ENCODE measurements at places on chromosomes 7 and 10. TPM values are rescaled to one million over a fixed set of nuclear protein-coding genes. Genes with fewer than 3 reads are reported as not detected.
A peak's percentile ranks its signal among the peaks of the same experiment; 100 is the strongest.

The OR9A2 gene
- not detected for total RNA-seq

The WASHC2C gene
- total RNA-seq: 34.7 TPM

The TRIM73 gene
- total RNA-seq: 1.9 TPM

The ARPC1A gene
- 85.5 TPM for total RNA-seq

The LRIT1 gene
- total RNA-seq: not detected

The AKR1D1 gene
- total RNA-seq: not detected

- no peak for DNase-seq
Observed at GRCh38 chr7:46932306-46932675, 649.6 kb downstream of the TNS3 start.

GRCh38 chr7:82021713-82022112, 251.9 kb upstream of the HGF start:
- no peak for DNase-seq

- no peak for DNase-seq
Observed at GRCh38 chr10:37975401-37975991, 951 bp downstream of the ZNF25 start.

GRCh38 chr7:139532636-139533155, 9.2 kb downstream of the CLEC2L start:
- no peak for DNase-seq

DNA sequence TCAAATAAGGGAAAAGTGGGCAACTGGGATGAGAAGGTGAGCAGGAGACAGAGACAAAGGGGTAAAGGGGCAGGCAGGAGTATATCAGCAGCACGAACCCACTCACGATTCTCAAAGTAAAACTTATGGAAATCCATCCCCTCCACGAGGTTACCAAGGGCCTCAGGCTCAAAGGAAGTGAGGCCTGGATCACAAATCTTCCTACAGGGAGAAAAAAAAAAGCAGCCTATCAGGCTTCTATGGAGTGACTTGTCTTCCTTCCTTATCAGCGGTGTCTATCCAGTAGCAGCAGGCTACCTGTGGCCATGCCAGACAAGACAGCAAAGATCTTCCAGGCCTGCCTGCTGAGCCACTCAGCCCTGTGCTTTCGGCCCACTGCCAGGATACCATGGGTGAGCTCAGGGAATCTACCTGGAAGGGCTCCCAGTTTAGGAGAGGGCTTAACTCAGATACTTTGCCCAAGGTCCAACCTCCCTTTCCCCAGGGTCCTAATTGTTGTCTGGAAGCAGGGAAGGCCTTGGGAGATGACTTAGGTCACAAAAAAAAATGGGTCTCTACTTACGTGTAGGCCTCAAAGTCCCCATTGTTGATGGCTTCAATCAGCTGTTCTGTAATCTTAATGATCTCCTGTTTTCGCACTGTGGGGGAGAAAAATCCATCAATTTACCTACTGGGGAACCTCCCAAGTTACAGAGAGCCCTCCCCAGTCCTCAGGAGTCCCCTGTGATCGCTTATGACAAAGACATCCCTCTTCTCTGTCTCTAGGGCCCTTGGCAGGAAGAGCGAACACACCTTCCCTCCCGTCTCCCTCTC, 5.7 kb upstream of the NDST2 start:
- DNase-seq: no peak

DNA sequence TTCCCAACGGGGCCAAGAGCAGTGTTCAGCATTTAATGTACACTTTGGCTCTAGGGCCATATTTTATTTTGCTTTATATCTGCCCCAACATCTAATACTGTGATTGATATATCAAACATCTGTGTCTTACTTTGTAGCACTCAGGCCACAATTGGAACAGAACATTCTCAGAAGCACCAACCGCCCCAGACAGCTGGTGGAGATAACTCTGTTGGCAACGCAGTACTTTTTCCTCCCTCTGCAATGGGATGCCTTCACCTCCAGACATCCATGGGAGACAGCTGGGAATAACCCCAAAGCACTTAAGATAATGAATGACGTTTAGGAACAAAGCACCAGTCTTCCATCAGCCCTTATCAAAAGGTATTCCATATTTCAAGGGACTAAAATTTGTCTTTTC, 57.4 kb downstream of the PIP4K2A start:
- no peak for DNase-seq

DNA sequence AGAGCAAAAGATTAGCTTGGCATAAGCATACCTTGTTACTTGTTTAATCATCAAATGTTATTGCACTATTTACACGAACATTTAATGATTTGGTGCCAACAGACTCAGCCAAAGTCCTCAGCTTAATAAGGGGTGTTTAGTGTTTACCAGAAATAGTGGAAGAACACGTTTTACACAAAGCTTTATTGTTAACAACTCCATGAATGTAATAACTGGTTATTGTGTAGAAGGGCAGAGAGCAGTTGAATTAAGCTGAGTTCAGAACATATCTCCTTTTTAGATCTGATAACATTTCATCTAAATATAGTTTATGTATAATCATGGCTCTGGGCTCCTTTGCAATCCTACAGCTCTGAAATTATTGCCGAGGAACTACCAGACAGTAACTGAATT, 99.1 kb downstream of the CABCOCO1 start:
- DNase-seq: no peak

GRCh38 chr7:1750541-1751021, 80.5 kb downstream of the ELFN1 start:
- DNase-seq: no peak

DNA sequence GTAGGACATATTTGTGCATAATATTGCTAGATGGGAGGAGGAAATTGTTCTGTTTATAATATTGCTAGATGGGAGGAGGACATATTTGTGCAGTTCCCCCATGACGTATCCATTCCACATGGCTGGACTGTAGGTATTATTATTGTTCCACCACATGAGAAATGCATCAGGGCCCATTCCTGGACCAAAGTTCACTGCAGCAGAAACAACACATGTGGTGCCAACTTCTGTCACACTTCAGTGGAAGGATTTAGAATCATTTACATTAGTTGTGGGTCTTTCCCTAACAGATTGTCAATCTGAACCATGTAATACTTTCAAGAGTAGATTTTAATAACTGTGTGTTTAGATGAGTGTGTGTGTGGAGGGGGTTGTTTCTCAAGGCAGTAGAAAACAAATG, 32.7 kb upstream of the MACC1 start:
- no peak for DNase-seq

GRCh38 chr10:49595003-49595712, 15.0 kb upstream of the SLC18A3 start:
- DNase-seq: no peak

GRCh38 chr10:119346095-119346832, 138.9 kb downstream of the GRK5 start:
- DNase-seq: peak; percentile 78

- DNase-seq: no peak
Observed at GRCh38 chr10:36464291-36464690, 661.1 kb upstream of the ANKRD30A start.

DNA sequence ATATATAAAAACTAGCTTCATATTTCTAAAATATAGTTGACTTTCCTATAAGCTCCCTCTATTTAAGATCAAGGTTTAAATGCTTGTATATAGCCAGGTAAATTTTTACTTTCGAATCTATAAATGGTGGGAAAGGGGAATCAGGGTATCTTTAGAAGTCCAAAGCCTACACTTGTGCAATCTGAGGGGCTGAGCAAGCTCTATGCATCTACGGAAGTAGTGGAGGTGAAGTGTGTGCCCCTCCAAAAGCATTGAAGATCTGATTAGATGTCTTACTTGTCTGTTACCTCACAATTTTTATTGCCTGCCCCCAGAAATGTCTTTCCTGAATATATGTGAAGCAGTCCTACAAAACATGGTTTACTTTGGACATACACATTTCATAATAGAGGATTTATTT, 1.6 kb downstream of the AKAP9 start:
- no peak for DNase-seq

DNA sequence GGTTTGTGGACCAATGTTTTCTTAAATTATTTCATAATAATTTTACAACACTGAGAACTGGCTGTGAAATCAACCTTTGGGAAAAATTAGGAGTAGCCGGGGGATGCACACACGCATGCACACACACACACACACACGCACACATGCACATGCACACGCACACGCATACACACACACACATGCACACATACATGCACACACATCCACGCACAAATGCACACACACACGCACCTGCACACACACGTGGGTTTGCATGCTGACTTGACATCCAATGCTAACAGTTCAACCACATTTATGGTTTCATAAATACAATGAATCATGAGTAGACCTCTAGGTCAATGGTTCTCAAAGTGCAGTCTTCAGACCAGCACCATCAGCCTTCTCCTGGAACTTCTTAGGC, 354.1 kb downstream of the DPP6 start:
- no peak for DNase-seq

Data from posterior vena cava (tissue), 2 donors.